Activated T-cell treated with anti-CD3 and anti-CD28 coated beads for 4 hours (primary cell): ENCODE measurements at places on chromosomes 2 and 18.

DNA sequence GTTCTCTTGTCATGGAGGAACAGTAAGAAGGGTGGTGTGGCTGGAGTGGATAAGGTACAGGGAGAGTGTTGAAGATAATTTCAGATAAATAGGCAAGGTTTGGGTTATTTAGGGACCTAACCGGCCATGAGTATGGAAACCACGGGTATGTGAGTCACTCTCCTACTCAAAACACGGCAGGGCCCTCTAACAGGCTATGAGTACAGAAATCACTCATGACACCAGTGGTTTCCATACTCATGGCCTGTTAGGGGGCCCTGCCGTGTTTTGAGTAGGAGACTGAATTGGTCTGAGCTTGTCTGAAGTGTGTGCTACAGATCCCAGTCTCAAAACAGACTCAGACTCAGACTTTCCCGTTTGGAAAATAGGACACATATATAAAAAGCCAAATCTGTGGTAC is 428.4 kb upstream of the HNMT start:
- no peak for DNase-seq

- DNase-seq, result no peak
These were observed 297.8 kb downstream of the SP3 start for GRCh38 chr2:173667415-173667814.

GRCh38 chr2:220913384-220913783 is 658.7 kb downstream of the EPHA4 start:
- DNase-seq, result no peak

DNA sequence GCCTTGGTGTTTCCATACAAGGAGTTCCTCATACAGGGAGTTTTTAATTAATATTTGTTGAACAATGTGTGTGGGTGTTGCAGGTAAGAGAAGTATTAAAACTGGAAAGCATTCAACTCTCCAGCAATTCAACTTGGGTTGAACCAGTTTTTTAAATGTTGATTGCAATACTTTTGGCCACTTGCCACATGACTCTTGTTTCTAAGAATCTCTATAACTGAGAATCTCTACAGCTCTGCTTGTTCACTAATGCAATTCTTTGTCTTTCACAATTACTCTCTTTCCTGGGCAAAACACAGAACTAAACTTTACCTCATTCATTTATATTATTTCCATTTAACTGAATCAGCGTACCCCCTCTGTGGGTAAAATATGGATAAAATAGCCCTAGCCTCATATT is 429.4 kb downstream of the ARHGAP15 start:
- no peak for DNase-seq

DNA sequence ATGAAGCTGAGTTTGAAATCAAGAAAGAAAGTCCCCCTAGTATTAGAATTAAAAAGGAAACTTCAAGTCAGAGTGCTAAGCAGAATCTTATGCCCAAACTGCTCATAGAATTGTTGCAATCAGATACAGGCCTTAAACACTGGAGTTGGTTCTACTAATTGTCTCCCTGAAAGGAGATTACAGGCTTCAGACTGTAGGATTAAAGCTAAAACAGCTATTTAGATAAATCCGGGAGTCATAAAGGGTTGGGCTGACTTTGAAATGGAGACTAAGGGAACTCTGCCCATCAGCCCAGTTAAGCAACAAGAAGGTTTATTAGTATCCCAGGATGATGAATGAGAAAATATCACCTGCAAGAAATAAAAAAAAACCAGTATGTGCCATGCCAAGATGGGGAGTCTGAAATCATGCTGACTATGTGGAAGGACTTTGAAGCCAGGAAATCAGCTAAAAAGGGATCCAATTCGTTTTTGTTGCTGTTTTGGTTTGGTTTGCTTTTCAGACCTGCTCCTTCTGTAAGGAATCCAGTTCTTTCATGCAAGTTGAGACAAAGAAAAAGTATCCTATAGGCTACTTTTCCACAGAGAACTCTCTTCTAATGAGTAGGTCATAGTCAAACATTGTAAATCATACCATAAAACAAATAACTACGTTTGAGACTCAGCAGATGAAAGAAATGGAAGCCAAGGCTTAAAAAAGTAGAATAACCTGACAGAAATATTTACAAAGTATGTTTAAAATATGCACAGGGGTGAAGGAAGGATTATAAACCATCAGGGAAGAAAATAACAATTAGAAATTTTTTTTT is 37.6 kb upstream of the MSTN start:
- no peak for DNase-seq

DNA sequence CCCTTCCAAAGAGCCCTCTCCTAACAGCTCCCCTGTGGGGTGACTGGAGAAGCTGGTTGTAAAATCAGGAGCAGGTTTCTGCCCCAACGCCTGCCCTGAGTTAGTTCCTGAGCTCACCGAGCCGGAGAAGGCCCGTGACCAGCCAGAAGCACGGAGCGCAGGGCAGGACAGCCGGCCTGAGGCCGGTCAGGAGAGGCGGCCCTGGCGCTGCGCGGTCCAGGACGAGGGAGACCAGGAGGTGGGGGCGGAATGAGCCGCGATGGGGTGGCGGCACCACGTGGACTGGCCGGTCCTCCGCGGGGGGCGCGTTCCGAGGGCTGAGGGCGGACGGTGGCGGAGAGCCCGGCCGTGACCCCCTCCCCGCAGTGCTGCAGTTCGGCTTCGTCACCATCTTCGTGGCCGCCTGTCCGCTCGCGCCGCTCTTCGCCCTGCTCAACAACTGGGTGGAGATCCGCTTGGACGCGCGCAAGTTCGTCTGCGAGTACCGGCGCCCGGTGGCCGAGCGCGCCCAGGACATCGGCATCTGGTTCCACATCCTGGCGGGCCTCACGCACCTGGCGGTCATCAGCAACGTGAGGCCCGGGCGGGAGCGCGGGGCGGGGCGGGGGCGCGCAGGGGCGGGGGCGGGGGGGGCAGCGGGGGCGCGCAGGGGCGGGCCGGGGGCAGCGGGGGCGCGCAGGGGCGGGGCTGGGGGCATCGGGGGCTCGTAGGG is 29.0 kb downstream of the ANO7 start:
- DNase-seq, result no peak

- DNase-seq, result no peak
These were observed 709.0 kb upstream of the FAM98A start for GRCh38 chr2:34308140-34308539.

DNA sequence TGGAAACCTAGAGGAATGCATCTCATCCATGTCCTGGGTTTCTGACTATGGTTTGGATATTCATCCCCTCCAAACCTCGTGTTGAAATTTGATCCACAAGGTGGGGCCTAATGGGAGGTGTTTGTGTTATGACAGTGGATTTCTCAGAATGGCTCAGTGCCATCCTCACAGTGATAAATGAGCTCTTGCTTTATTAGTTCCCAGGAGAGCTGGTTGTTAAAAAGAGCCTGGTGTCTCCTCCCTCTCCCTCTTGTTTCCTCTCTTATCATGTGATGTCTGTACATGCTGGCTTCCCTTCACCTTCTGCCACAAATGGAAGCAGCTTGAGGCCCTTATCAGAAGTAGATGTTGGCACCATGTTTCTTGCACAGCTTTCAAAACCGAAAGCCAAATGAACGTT is 424.3 kb downstream of the DCC start:
- DNase-seq, result no peak

DNA sequence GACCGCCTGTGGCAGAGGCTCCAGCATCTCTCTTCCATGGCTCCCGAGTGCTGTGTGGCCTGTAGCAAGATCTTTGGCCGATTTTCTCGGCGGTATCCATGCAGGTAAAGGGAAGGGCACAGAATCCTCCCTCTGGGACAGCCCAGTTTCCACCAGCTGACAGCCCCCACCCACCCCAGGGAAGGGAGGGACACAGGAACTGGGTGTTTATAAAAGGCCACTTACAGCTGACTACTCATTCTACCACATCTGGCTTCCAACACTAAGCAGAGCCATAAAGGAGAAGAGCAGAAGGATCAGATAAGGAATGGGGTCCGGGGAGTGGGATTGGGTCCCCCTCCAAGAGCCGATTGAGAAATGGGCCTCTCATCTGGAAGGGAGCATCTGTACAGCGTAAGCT is 20.2 kb downstream of the RUFY4 start:
- DNase-seq, result no peak

DNA sequence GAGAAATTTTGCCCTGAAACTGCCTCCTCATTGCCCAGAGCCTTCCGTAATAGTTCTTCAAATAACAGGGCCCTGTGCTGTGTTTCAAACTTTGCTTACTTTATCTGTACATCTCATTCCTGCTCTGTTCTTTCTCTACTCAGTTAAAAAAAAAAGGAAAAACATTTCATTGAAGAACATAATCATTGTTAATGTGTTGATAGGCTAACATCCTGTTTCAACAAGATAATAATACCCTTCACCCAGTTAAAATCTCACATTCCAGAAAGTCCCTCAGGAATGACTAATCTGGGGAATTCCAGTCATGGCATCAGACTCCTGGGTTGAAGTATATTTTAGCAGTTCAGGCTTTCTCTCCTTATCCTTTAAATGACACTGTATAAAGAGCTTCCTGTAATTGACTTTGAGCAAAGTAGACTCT is 45.6 kb upstream of the ITGAV start:
- no peak for DNase-seq

DNA sequence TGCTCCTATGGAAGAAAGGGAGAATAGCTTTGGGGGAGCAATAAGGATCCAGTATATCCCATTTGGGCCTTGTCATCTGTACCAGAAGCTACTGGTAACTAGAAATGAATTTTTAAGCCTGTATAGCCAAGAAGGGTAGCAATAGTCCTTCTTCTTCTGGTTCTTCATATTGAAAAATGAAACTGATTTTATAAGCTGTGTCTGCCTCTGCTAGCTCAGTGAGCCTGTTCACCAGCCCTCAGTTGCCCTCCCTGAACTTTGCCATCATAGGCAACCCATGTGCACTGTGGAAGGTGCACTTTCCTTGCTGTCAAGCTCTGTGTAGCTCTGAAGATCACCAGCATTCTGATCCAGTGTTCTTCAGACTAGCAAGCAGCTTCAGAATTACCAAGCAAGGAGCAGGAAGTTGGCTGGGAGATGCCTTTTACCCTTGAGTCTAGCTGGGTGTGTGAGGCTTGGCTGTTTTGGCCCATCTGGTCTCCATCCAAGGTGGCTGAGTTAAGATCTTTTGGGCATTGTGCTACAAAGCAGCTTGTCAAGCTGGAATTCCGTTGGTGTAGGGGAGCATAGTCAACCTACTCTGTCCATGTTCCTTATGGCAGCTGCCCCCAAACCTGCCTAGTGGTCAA is 55.8 kb upstream of the MGAT5 start:
- DNase-seq, result no peak

- no peak for DNase-seq
These were observed 1095.7 kb downstream of the TSN start for GRCh38 chr2:122851161-122851560.

GRCh38 chr2:53544871-53545558 is 222.6 kb upstream of the CHAC2 start:
- no peak for DNase-seq

GRCh38 chr2:239381709-239382134 is 19.1 kb downstream of the HDAC4 start:
- DNase-seq, result no peak

DNA sequence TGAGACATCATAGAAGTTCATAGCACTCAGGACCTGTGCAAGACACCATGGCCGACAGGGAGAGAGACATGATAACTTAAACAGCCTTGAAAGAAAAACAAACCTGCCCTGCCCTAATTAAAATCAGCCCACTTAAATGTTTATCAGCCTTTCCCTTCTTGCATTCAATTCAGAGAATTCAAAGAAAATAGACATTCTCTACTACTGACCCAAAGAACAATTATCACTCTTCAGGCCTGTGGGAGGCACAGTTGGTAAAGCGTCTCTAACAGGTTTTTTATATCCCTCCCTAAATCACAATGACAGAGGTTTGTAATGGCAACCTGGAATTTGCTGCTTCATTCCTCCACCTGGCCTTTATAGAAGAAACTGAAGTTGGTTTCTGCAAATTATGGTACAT is 1.7 kb downstream of the CDK15 start:
- DNase-seq, result no peak

DNA sequence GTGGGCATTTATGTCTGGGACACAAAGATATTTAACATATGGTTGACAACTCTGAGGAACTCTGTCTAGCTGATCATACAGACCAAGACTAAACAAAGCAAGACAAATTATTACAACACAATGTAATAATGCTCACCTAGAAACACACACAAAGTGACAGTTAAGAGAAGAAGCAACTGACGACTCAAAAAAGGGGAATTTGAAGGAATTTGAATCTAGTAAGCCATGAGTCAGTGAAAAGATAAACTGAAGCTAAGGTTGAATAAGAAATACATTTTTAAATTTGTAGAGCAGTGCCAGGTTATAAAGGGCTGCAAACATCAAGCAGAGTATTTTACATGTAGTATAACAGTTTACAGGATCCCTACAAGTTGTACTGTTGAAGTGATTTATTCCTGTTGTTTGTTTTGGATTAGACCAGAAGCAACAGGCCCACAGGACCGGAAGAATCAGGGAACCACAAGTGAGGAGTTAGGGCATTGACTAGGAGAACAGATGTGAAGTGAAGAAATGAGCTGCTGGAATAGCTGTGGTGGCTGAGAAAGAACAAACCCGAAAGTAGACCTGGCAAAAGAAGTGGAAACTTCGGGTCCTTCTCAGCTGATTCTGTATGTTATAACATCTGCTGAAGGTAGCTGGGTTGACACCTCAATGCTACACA is 35.6 kb downstream of the IFIH1 start:
- no peak for DNase-seq

- no peak for DNase-seq
These were observed 834 bp downstream of the PDCL3 start for GRCh38 chr2:100563407-100564247.

- no peak for DNase-seq
These were observed 1.3 kb downstream of the SP9 start for GRCh38 chr2:174335988-174336500.

- no peak for DNase-seq
These were observed 22.4 kb downstream of the B4GALT6 start for GRCh38 chr18:31661965-31662364.

- no peak for DNase-seq
These were observed 51.5 kb upstream of the NXPH2 start for GRCh38 chr2:138831691-138832090.

GRCh38 chr2:216015722-216016464 is 2.5 kb upstream of the MREG start:
- DNase-seq, result no peak

GRCh38 chr18:26429535-26430226 is 118.7 kb downstream of the KCTD1 start:
- DNase-seq, result no peak

GRCh38 chr2:85503168-85503850 is 35.7 kb upstream of the MAT2A start:
- no peak for DNase-seq

- DNase-seq, result no peak
These were observed 221.9 kb upstream of the RBBP8 start for GRCh38 chr18:22711192-22711685.

DNA sequence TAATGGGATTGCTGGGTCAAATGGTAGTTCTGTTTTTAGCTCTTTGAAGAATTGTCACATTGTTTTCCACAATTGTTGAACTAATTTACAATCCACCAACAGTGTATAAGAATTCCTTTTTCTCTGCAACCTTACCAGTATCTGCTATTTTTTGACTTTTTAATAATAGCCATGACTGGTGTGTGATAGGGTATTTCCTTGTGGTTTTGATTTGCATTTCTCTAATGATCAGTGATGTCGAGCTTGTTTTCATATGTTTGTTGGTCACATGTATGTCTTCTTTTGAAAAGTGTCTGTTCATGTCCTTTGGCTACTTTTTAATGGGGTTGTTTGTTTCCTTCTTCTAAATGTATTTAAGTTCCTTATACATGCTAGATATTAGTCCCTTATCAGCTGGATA is 322.3 kb downstream of the CDH2 start:
- no peak for DNase-seq

GRCh38 chr2:20185176-20186022 is 39.5 kb downstream of the SDC1 start:
- no peak for DNase-seq

GRCh38 chr2:200814276-200814815 is 2.6 kb downstream of the BZW1 start:
- no peak for DNase-seq

GRCh38 chr2:8033546-8034096 is 648.2 kb upstream of the ID2 start:
- no peak for DNase-seq
